Lower leg skin (tissue), 4 donors: ENCODE measurements at places on chromosomes 1 and 21. TPM values are rescaled to one million over a fixed set of nuclear protein-coding genes. Genes with fewer than 3 reads are reported as not detected.

GRCh38 chr21:28636752-28637691, 355.7 kb downstream of the LTN1 start:
- no peak for DNase-seq

DNA sequence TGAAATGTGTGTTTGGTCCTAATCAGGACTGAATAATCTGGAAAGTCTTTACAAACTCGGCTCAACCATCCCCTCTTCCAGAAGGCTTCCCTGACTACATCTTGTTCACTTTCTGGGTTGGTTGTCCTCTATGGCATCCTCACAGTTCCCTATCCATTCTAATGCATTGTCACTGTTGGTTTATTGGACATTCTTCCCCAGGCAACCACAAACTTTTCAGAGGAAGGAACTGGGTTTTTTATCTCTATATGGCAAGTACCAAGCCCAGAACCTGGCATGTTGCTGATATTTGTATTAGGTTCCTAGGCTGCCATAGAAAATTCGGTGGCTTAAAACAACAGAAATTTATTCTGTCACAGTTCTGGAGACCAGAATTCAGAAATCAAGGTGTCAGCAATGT, 363.5 kb upstream of the ST6GALNAC5 start:
- no peak for DNase-seq

- peak; percentile 54 for DNase-seq
Measured at GRCh38 chr1:151574575-151575529, 34.7 kb downstream of the TUFT1 start.

- no peak for DNase-seq
Measured at GRCh38 chr1:223832637-223832943, 13.2 kb downstream of the TP53BP2 start.

- DNase-seq: no peak
Measured at GRCh38 chr1:79042117-79042516, 35.6 kb upstream of the ADGRL4 start.

DNA sequence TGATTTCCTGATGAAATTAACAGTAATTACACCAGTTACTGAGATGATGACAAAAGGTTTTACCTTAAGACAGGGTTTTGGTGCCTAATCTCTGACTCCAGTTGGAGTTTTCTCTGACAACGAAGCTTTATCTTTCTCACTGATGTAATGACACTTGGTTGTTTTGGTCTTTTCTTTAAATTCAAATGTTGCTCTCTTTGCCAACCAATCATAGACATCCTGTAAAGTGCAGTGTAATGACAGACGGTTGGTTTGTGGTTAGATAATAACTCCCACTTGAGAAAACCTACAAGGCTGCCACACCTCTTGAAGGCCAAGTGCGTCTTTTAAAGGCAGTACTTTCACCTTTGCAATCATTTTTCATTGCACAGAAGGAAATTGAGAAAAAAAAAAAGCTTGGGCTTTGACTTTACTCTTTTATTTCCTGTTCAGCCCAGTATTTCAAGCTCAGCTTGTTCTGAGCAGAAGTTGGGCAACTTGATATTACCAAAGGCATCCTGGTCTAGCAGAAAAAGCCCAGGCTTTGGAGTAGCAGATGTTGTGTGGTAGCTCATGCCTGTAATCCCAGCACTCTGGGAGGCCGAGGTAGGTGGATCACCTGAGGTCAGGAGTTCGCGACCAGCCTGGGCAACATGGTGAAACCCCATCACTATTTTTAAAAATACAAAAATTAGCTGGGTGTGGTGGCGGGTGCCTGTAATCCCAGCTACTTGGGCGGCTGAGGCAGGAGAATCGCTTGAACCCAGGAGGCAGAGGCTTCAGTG, 14.9 kb downstream of the PDIK1L start:
- no peak for DNase-seq

DNA sequence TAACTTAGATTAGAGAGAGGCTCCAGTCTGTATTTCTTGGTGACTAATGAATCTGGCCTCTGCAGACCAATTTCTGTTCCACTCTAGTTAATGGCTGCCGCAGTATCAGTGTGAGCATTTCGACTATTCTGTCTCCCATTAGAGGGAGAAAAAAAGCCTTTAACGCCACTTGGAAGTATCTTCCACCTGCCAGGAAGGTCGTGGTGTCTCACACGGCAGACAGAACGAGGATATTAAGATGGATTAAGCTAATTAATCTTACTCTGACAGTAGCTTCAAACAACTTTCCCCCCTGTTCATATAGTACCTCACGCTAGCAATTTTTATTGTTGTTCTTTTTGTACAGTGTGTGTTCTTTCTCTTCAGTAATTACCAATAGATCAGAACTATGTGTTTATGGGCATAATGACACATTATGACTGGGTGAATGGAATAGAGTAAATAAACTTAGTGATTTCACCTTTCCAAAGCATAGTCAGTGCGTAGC, 153.8 kb downstream of the ADGRL2 start:
- no peak for DNase-seq

DNA sequence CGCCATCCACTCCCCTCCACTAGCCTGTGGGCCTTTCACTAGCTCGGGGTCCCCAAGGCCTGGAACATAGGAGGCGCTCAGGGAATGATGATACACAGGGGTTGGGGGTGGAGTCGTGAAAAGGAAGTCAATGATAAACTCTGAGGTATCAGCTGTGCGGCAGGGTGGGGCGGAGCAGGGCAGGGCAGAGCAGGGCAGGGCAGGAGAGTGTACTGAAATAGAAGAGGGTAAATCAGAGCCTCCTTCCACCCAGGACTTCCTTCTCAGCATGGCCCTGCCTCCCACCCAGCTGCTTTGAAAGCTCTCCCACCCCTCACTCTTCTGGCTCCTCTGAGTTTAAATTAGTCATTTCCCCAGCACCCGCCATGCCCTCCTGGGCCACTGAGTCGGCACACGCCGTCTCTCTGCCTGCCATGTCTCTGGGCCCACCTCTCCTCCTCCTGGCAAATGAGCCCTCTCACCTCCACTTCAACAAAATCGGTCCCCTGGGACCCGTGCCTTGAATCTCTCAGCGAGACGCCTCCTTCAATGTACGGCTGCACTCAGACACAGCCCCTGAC, 16.9 kb downstream of the CAPZB start:
- no peak for DNase-seq

DNA sequence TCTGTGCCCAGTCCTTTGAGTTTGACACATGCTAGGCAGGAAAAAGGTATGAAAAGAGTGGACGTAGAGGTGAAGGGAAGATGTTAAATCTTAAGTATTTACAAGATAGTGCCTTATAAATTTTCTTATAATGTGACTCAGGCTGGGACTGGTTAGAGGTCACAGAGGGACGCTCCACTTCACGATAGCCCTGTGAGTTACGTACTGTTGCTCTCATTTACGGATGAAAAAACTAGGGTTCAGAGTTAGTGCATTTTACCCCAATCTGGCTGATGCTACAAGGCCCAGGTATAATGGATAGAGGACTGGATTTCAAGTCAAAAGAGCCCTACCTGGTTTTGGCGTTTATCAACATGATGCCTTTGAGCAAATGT, 1.4 kb upstream of the TUT4 start:
- DNase-seq: no peak

GRCh38 chr1:109844609-109845008, 66.0 kb upstream of the CSF1 start:
- no peak for DNase-seq

DNA sequence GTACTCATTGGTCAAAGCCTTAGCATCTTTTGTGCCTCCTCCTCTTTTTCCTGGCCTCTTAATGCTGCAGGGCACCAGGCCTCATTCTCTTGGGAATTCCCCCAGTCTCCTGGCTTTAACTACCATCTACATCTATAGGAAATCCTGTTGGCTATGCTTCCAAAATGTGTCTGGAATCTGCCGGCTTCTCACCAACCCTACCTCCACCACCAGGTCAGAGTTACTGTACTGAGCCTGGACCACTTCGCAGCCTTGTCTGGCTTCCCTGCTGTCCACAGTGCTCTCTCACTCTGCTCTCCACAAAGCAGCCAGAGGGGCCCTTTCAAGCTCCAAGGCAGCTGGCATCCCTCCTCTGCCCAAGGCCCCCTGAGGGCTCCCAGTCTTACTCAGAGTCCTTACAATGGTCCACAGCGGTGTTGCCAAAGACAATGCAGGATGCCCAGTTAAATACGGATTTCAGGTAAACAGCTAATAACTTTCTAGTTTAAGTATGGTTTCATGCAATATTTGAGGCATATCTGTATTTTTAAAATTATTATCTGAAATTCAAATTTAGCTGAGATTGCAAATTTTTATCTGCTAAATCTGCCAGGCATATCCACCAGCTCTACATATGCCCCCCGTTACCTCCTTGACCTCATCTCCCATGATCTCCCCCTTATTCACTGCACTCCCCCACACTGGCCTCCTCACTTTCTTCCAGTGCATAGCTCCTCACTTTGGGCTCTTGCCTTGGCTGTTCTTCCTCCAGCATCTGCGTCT, 34.5 kb upstream of the FAM163A start:
- no peak for DNase-seq

DNA sequence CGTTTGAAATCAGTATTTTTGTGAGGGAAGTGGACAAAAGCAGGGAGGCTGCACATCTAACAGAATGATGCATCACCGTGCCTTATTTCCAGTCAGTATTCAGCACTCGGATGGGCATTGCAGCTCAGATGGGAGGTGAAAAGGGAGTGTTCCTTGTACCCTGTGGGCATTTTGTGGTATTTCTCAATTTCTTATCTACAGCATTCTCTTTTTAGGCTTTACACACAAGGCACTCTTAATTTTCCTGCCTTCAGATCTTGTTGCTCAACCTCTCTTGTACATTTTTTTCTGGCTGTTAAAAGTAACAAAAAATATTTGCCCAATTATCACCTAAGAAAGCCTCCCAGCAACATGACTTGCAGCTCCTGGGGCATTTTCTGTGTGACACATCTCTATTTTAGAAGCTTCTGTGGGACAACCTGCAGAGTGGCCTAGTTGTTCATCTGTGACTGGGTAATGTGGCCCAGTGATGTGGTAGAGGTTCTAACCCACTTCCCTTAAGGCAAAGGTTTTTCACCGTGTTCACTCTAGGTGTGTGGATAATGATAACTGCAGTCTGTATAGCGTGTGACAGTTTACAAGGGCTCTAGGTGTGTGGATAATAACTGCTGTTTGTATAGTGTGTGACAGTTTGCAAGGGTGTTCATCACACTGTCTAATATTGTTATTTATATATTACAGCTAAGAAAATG, 257.2 kb downstream of the PTGER3 start:
- no peak for DNase-seq

DNA sequence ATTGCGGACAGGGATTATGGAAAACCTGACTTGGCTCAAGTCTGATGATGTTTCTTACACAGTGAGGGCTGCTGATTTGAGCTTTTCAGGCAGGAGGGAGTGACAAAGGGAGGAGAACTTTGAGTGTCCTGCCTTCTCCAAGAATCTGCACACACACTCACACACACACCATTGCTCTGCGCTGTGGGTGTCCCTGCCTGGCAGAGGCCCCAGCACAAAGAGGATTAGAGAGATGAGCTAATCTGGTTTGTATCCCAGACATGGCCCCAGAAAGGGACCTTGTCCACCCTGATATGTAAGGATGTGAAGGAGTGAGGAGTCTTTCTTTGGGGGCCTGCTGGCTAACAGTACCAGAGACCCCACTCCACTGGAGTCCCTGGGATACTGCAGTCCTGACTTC, 5.9 kb upstream of the WNT2B start:
- no peak for DNase-seq

- DNase-seq: no peak
Measured at GRCh38 chr1:176178316-176178715, 28.8 kb downstream of the COP1 start.

DNA sequence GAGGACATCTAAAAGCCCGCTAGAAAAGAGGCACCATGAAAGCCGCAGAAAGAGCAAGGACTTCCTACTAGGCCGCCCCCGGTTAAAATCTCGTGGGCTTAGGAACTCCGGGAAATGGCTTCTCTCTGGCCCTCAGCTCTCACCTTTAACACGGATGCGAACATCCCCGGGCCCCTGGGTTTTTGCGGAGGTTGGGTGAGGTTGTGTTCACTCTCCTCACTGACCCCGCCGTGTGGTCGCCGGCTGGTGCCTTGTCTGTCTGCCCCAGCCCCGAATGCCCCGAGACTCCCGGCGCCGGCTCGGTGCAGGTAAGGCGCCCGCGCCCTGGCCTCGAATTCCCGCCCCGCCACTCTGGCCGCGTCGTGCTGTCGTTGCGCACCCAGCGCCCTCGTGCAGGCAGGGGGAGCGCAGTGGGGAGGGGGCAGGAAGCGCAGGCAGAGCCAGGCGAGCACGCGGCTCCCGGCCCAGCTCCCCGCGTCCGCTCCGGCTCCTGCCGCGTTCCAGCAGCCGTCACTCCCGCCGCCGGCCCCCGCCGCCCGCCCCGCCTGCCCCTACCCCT, at the start of gene SHISAL2A:
Gene SHISAL2A, plus strand, starts transcription at position 437 of the 559 bp plus-strand sequence. CDS start 326 bp downstream, outside the sequence.
- DNase-seq: no peak

GRCh38 chr1:20389571-20389970, 96.4 kb downstream of the CAMK2N1 start:
- DNase-seq: no peak

DNA sequence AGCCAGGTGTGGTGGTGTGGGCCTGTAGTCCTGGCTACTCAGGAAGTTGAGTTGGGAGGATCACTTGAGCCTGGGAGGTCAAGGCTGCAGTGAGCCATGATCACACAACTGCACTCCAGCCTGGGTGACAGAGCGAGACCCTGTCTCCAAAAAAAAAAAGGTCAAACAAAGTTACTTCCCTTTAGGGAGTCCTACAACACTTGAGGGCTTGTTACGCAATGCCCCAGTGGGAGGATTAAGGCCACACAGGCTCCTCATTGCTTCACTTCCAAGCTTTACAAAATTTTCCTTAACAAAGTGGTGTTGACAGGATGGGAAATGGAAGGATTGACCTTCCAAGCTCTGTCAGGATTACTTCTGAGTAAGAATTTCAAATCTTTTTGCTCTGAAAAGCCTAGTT, 6.2 kb upstream of the EXTL1 start:
- peak; percentile 47 for DNase-seq

GRCh38 chr1:112706505-112707220, at the start of gene RHOC:
Gene RHOC (minus strand): TSS chr1:112707127. CDS start chr1:112703799, 3,328 bp downstream.
- peak; percentile 94 for DNase-seq

DNA sequence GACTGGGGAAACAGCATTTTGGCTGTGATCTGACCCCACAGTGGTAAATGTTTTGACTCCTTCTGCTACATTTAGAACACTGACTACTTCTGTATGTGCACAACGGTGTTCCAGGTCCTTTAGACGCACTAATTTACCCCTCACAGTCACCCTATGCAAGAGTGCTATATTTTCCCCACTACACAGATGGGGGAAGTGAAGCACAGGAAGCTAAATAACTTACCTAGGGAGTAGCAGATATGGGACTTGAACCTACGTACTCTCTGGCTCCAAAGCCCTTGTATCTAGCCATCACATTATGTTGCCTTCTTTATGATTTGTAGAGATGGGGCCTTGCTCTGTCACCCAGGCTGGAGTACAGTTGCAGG, 49.3 kb downstream of the GADD45A start:
- no peak for DNase-seq

The LPAR3 gene
- total RNA-seq: 15.7 TPM

The NR5A2 gene
- total RNA-seq: 0.72 TPM

The CD84 gene
- 2.2 TPM for total RNA-seq

The ASPM gene
- total RNA-seq: 7.0 TPM

The RAP1GAP gene
- total RNA-seq: 4.0 TPM

The SPRR2E gene
- 149 TPM for total RNA-seq

The ECM1 gene
- 76.7 TPM for total RNA-seq

The SYPL2 gene
- total RNA-seq: 1.8 TPM

The PLA2G2C gene
- not detected for total RNA-seq

The GSTM2 gene
- 48.3 TPM for total RNA-seq
